ENCODE measurements at places on chromosomes 11 and 22. TPM values are rescaled to one million over a fixed set of nuclear protein-coding genes. Genes with fewer than 3 reads are reported as not detected.

The SMCO4 gene
- 8.5 TPM for total RNA-seq

The THY1 gene
- not detected for total RNA-seq

The C22orf42 gene
- not detected for total RNA-seq

The SYT8 gene
- 141 TPM for total RNA-seq

The RTN4R gene
- 2.7 TPM for total RNA-seq

The DMC1 gene
- 0.56 TPM for total RNA-seq

The OR2AG2 gene
- 0.37 TPM for total RNA-seq

DNA sequence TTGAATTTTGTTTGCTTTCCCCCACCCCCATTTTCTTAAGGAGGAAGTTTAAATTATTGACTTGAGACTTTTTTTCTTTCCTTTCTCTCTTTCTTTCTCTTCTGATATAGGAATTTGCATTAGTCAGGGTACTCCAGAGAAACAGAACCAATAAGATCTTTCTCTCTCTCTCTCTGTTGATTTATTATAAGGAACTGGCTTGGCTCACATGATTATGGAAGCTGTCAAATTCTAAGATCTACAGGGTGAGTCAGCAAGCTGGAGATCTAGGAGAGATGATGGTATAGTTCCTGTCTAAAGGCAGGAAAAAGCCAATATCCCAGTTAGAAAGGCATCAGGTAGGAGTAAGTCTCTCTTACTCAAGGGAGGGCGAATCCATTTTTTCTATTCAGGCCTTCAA, 64.0 kb downstream of the CCDC81 start:
- no peak overlapping the region for H3K4me3 ChIP-seq
- no peaks in the 10 kb centered on the region for H3K27me3 ChIP-seq
- peak; percentile 15 for DNase-seq
- H3K27ac ChIP-seq = no peak overlapping the region

DNA sequence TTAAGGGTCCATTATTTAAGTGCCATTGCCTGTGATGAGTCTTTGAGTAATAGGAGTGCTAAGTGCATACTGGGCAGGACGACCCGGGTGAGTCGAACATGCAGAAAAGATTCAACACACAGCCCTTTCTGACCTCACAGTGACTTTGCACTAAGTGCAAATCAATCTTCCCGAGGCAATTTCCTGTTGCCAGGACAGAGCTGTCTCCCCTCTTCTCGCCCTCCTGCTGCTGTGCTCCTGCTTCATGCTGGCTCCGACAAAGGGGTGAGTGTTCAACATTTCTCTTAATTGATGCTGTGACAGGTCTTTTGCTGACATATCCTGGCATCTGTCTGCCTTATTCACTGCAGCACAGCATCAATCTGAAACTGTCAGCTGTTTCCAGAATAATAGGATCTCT, 42.0 kb downstream of the MCHR1 start:
- no peak for DNase-seq
- H3K27ac ChIP-seq = no peak overlapping the region
- H3K4me3 ChIP-seq = no peak overlapping the region

- no peaks in the 10 kb centered on the region for H3K4me1 ChIP-seq
- H3K36me3 ChIP-seq = no peaks in the 10 kb centered on the region
- no peaks in the 10 kb centered on the region for H3K27me3 ChIP-seq
- no peak overlapping the region for H3K27ac ChIP-seq
- H3K4me3 ChIP-seq = no peak overlapping the region
These were observed 18.3 kb downstream of the SLC5A12 start for GRCh38 chr11:26703411-26704191.

DNA sequence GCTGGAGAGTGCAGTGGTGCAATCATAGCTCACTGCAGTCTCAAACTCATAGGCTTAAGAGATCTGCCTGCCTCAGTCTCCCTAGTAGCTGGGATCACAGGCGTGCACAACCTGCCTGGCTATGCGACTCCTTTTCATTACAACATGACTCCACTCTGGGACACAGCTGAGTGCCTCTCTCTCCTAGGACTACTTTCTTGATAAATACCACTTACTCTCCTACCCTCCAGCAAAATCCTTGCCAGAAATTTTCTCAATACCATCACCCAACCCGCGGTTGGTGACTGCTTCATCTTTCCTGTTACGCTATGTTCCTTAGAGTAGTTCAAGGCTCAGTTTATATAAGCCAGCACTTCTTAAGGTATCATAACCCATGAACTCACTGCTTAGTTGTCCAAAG, 26.9 kb downstream of the ARFGAP3 start:
- DNase-seq = no peak
- H3K27ac ChIP-seq = no peak overlapping the region
- no peaks in the 10 kb centered on the region for H3K4me1 ChIP-seq
- no peak overlapping the region for H3K4me3 ChIP-seq
- no peaks in the 10 kb centered on the region for H3K27me3 ChIP-seq

GRCh38 chr11:116918925-116919655, 81.7 kb upstream of the APOA1 start:
- H3K4me1 ChIP-seq = no peaks in the 10 kb centered on the region
- no peaks in the 10 kb centered on the region for H3K27me3 ChIP-seq
- peaks cover 17% of the 10 kb centered on the region for H3K36me3 ChIP-seq
- H3K27ac ChIP-seq = no peak overlapping the region

- H3K27me3 ChIP-seq = no peaks in the 10 kb centered on the region
- no peak for DNase-seq
- H3K4me3 ChIP-seq = no peak overlapping the region
- no peak overlapping the region for H3K27ac ChIP-seq
- H3K4me1 ChIP-seq = peaks cover 7% of the 10 kb centered on the region
- no peaks in the 10 kb centered on the region for H3K36me3 ChIP-seq
These were observed 12.9 kb downstream of the CRYBB2 start for GRCh38 chr22:25232301-25232700.

DNA sequence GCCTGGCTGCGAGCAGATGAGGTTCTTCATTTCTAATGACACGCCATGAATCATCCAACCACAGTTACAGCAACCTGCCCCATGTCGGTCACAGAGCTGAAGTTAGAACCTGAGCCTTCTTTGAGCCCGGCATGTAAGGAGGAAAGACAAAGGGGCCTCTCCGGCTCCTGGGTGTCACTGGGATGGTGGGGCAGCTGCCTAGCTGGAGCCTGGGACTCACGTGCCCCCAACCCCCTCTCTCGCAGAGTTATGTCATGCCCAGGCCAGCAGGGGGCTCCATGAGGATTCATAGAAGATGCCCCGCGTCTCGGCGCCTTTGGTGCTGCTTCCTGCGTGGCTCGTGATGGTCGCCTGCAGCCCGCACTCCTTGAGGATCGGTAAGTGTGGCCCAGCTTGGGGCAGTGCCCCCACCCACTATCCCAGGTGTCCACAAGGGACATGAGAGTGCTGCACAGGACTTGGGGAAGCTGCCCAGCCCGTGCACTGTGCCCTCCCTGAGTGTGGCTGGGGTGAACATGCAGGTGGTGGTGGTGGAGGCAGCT, 148.5 kb downstream of the GRIK4 start:
- H3K27me3 ChIP-seq = peaks cover 63% of the 10 kb centered on the region
- no peak overlapping the region for H3K4me3 ChIP-seq
- H3K4me1 ChIP-seq = no peaks in the 10 kb centered on the region
- H3K36me3 ChIP-seq = no peaks in the 10 kb centered on the region
- peak; percentile 40 for DNase-seq

GRCh38 chr11:75087319-75088305, 9.1 kb downstream of the OR2AT4 start:
- H3K27me3 ChIP-seq = peaks cover 82% of the 10 kb centered on the region
- H3K36me3 ChIP-seq = no peaks in the 10 kb centered on the region

DNA sequence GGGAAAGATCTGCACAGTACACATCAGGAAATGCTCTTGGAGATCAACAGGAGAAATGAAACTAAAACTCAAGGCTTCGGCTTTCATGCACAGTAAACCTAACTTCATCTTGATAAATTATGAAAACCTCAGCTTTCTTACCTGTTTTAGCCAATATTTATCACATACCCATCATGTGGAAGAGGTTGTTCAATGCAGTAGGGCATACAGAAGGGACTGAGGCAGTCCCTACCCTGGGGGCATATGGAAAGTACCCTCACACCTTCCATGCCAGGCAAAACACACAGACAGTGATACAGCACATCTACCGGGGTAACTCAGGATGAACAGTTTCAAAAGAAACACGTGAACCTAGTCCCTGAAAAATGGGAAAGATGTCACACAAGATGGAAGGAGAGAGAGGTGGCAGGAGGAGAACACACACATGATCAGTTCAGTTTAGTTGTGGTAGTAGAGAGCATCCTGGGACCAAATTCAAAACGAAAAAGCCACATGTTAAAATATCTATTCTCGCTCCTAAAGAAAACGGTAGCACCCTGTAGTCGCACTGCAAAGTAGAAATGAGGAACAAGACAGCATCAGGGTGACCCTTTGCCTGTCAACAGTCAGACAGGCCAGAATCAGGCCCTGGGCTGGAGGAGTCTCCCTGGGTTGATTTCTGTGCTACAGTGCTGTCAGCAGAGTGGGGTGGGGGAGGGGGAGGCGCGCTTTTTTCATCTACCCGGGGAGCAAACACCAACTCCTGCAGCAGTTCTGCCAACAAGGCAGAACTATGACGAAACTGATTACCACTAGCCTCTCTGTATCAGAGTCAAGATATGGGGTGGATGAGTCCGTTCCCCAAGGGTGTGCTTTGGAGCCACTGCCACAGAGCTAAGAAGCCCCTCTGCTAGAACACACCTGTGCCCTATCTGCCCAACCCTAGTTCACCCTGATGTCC, 1.3 kb downstream of the HIRA start:
- H3K36me3 ChIP-seq = peaks cover 18% of the 10 kb centered on the region
- H3K27ac ChIP-seq = peak overlapping the region; percentile 91
- H3K4me1 ChIP-seq = peaks cover 22% of the 10 kb centered on the region
- peak overlapping the region; percentile 86 for H3K4me3 ChIP-seq
- peak; percentile 54 for DNase-seq

DNA sequence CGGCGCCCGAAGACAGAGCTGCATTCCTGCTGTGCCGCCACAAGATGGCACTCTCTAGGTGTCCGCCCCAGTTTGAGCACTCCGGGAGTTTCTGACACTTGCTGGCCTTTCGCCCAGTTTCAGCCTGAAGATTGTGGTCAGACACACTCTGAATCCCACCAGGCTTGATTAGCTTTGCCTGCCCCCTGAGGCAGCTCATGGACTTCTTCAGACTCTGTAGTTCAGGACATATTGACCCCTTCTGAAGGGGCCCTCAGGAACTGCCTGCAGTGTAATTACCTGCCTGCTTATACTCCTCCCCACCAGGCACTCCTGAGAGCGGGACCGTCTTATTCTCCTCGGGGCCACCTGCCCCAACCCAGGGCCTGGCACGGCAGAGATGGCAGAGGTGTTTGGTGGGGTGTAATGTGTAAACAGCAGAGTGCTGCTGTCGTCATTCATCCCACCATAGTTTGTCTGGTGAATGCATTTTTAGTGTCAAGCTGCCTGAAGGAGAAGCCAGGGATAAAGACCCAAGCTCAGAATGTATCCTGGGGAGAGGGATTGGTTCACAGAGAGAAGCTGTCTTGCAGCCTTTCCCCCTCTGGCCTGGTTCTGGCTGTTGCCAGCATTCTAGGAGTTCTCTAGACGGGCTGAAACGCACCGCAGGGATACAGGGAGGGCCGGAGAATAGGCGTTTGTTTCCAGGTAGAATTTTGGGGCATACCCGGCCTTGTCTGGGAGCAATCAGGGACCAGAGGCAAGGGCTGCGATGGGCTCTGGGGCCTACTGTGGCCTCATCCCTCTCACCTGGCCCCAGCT, 46.4 kb downstream of the EIF3F start:
- peak; percentile 75 for DNase-seq
- H3K4me1 ChIP-seq = peaks cover 5% of the 10 kb centered on the region
- H3K4me3 ChIP-seq = no peak overlapping the region

- no peaks in the 10 kb centered on the region for H3K36me3 ChIP-seq
- no peaks in the 10 kb centered on the region for H3K27me3 ChIP-seq
- H3K4me3 ChIP-seq = no peak overlapping the region
- no peak overlapping the region for H3K27ac ChIP-seq
These were observed 71.5 kb upstream of the RAB38 start for GRCh38 chr11:88246696-88247095.

GRCh38 chr22:34395370-34395769, 475.1 kb upstream of the LARGE1 start:
- DNase-seq = no peak
- H3K4me3 ChIP-seq = no peak overlapping the region
- H3K36me3 ChIP-seq = no peaks in the 10 kb centered on the region
- H3K27ac ChIP-seq = no peak overlapping the region
- no peaks in the 10 kb centered on the region for H3K4me1 ChIP-seq

DNA sequence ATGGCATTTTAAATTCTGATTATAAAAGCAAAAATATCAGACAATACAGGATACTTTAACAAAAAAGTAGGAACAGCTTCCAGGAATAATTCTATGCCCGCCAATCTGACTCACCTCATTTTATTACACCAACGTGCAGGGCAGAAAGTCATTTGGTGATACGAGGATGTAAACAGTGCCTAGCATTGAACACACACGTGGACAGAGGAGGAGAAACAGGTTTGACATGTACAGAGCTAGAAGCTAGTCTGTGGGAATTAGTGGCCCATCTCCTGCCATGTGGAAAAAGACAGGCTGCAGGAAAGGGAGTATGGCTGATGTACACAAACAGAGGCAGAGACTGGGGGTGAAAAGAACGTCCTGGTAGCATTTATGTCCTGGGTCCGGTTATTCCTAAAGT, 9.0 kb upstream of the SPINDOC start:
- H3K4me3 ChIP-seq = no peak overlapping the region
- no peaks in the 10 kb centered on the region for H3K27me3 ChIP-seq
- H3K36me3 ChIP-seq = no peaks in the 10 kb centered on the region
- no peak overlapping the region for H3K27ac ChIP-seq

DNA sequence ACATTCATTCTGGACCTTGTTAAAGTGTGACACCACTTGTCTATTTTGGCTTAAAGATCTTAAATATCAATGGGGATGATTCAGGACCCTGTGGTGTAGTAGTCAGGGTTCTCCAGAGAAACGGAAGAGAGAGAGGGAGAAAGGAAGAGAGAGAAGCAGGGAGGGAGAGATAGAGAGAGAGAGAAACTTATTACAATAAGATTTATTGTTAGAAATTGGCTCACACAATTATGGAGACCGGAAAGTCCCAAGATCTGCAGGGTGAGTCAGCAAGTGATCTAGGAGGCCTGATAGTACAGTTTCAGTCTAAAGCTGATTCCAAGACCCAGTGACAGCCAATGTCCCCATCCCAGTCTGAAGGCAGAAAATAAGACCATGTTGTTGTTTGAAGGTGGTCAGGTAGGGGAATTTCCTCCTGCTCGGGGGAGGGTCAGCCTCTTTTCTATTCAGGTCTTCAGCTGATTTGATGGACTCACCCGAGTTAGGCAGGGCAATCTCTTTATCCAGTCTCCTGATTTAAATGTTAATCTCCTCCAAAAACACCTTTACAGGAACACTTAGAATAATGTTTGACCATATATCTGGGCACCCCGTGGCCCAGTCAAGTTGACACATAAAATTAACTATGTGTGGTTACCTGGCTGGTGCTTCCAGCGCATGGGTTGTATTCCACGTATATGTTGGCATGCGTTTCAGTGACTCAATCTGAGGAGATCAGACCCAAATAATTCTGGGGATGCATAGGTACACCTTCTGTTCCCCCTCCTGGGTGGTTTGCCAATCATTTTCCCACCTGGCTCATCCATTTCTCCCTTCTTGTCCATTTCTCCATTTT, 1350.5 kb downstream of the TBC1D22A start:
- no peak for DNase-seq
- H3K4me3 ChIP-seq = no peak overlapping the region

All from MCF 10A (cell line).